ENCODE measurements at places on chromosomes 12 and 14.

DNA sequence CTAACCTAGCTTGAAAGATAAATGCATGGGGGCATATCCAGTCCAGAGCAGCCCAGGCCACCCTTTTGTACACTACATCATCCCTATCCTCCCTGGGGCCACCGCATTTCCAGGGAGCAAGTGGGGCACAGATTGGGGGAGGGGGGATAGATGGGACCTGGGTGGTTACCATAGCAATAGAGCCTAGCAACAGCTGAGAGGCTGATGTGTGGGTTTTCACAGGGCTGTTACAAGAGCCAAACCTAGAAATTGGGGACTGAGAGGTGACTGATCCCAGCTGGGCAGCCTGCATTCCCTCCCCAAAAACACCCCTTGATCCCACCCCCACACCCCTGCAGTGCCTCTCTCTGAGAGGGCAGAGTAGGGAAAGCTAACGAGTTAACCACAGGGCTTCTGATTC, 3.7 kb upstream of the ZNF384 start:
- no peak for DNase-seq

DNA sequence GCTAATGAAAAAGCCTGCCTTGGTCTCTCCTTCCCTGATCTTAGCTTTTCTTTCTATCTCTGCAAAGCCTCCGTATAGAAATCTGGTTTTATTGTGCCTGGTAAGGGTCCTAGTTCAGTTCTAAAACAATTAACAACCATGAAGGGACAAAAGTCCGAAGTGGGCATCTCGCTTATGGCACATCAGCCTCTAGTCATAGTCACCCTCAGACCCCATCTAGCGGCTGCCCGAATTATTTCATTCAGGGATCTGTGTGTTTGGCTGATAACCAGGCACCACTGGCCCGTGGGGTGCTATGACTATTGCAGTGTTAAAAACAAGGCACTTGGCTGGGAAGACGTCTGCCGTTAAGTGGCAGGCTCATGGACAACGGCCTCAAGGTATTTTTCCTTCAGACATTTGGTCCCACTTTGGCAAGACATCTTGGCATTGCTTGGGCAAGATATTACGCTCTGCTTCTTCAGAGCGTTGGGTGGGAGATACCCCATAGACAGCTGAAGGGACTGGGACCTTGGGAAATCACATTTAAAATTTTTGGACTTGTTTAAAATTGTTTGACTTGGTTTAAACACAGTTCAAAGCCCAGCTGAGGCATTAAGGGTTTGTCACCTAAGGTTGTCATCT, 87.1 kb downstream of the SINHCAF start:
- peak; percentile 80 for DNase-seq

DNA sequence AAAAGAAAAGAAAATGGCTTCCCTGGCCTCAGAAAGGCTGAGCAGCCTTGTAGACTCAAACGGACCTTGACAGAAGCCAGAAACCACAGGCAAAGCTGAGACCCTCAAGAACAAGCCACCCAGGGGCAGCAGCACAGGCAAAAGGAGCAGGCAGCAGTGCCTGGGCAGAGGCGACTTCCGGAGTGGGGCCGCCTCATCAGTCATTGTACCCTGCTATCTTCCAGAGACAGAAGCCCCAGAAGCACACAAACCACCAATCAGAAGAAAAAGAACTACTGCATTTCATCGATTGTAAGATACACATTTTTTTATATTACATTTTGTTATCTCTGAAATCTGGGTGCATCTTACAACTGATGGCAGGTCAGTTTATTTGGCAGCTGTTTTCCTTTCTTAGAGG, 58.2 kb upstream of the ZFP36L1 start:
- DNase-seq, result no peak

GRCh38 chr14:98684468-98684867, 587.5 kb downstream of the BCL11B start:
- DNase-seq, result no peak

DNA sequence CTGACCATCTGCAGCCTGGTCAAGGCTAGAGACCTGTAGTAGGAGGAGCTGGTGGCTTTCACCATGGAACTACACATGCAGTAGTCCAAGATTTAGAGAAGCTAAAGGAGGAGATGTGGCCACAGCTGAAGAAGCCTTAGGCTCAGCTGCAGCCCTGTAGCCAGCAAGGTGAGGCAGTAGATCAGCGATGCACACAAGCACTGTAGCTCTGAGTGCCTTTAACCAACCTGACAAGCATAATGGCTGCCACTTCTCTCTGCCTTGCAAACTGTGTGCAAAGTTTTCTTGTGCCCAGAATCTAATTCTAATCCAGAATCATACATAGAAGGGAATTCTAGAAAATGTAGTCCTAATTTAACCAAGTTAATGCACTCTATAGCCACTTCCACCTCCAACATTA, 159.0 kb upstream of the ARID2 start:
- no peak for DNase-seq

DNA sequence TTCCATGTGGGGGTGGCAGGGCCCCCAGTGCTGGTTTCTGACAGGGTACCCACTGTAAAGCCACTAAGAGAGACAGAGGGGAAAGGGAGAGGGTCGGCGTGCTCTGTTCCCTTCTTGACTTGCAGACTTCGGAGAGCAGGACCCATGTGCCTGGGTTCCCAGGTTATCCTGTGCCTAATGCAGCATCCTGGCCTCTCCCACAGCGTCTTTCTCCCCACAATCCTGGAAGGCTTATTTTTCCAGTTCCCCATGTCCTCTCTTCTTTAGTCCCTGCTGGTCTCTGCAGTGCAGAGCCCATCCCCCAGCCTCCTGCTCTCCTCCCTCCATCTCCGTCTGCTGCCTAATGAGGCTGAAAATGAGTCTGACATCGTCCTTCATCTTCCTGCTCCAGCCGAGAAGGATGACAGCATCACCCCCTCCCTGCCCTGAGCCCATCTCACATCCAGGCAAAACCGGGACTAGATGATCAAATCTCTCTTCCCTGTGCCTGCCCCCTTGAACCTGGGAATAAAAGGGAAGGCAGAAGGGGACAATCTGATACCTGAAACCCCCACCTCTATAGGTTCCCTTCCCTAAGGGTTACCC, 15.1 kb downstream of the CALCOCO1 start:
- no peak for DNase-seq

- DNase-seq, result no peak
These were observed 1.8 kb downstream of the VSX2 start for GRCh38 chr14:74240794-74241651.

DNA sequence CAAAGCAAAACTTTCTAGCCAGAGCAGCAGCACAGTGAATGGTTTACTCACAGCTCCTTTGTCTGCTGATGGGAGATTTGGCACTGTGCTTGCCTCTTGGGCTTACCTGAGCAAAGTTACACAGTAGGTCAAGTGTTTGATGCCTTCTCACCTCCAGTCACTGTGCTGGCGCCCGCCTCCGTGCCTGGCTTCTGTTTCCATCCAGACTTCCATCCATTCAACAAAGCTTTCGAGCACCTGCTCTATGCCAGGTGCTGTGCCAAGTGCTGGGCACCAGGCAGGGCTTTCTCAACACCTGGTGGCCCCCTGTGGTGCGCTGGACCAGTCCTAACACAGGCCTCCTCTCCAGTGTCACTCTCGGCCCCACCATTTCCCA, 199.2 kb upstream of the EEA1 start:
- DNase-seq, result no peak

- DNase-seq, result no peak
These were observed 17.2 kb downstream of the ADGRD1 start for GRCh38 chr12:130970908-130971233.

- peak; percentile 30 for DNase-seq
These were observed 881 bp upstream of the PUS1 start for GRCh38 chr12:131928080-131928710.

DNA sequence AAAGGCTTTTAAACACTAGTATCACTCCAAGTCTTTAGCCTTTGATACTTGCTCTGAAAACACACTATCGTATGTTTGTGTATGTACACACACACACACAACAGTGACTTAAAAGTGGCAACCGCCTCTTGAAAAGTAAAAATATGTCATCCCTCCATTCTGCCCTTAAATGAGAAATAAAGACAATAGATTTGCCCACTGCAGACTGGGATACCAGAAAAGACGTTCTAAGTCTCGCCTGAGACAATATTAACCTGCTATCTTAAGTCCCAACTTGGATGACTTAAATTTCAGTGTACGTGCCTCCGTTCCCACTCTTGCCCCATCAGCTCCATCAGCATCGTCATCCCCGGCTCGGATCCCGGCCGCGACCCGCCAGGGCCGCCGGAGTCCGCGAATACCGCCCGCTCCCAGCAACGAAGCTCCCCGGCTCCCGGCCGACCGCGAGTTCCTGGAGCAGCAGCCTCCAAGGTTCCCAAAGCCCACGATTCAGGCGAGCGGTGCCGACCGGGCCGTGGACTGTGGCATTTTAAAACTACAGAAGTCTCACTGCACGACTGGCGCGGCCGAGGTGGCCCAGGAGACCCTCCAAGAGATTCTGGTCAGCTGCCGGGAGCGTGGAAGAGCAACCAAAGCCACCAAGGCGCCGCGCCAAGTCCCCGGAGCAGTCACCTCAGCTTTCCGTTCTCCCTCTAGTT, 2.8 kb upstream of the ARID2 start:
- DNase-seq, result peak; percentile 58

DNA sequence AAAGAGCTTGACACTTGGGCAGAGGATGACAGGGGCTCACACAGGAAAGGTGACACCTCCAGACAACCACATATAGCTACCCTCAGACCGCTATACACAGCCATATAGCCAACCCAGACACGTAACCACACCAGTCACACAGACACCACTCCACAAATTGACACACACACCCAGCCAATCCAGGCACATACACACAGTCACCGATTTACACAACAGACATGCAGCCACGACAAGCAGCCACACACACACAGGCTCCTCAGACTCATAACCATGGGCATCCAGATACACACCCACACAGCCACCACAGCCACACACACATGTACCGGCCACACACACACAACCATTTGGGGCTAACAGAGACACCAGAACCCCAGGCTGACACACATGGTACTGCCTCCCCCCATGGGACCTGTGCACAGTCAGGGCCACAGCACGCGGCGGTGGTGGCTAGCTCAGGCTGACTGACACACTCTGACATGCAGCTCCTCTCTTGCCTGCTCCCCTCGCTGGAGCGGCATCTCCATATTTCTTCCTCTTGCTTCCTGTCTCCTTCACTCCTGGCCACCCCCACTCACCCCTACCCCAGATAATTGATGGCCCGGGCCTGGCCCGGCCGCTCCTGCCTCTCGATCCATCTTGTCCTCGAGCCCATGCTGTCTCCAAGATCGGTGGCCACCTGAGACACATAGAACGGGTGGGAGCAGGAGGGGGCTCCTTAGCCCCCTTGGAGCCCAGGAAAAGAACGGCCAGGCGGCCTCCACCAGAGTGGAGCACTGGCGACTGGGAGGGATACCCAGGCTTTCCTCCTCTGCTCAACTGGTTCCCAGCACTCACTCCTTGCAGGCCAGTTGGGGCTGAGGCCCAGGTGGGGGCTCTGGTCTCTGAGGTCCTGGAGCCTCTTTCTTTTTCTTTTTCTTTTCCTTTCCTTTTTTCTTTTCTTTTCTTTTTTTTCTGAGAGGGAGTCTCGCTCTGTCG, 6.0 kb upstream of the SHMT2 start:
- no peak for DNase-seq

DNA sequence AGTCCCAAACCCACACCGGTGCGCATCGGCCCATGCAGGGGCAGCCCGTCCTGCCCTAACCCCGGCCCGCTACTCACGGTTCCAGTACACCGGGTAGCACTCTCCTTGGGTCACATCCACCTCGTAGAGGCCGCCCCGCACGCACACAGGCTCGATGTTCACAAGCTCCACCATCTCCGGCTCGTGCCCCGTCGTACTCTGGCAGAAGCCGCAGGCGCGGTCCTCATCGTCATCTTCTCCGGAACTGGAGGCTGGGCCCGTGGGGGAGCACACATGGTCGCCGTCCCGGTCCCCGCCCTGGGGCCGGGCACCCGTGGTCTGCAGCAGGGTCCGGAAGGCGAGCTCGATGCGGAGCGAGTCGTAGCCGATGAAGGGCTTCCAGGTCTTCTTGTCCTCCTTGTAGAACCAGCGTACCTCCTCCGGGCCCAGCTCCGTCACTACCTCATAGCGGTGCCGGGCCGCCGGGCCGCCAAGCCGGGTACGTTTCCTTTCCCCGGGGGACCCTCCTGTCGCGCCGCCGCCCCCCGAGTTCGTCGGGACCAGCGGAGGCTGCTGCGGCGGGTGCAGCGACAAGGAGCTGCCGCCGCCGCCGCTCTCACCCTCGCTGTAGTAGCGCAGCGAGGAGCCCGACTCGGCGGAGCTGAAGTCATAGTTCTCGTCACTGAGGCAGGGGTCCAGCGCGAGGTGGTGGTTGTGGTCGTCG, 788 bp downstream of the DDHD1 start:
- DNase-seq, result peak; percentile 59

GRCh38 chr14:22852940-22853767, 16.8 kb downstream of the MMP14 start:
- peak; percentile 91 for DNase-seq

DNA sequence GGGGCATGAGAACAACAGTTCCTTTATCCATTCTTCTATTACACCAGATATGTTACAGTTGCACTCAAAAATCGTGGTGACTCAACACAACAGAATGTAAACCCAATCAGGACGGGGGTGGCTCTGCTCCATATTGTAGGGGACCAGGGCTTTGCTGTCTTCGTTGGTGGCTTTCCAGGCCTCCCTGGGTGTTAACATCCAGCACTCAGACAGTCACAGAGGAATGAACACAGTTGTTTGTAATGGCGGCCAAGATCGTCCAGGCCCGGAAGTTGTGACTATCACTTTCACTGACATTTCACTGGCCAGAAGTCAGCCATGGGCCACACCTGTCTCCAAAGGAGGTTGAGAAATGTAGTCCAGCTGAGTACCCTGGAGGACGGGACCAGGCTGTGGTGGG, 204.1 kb downstream of the CACNA1C start:
- no peak for DNase-seq

DNA sequence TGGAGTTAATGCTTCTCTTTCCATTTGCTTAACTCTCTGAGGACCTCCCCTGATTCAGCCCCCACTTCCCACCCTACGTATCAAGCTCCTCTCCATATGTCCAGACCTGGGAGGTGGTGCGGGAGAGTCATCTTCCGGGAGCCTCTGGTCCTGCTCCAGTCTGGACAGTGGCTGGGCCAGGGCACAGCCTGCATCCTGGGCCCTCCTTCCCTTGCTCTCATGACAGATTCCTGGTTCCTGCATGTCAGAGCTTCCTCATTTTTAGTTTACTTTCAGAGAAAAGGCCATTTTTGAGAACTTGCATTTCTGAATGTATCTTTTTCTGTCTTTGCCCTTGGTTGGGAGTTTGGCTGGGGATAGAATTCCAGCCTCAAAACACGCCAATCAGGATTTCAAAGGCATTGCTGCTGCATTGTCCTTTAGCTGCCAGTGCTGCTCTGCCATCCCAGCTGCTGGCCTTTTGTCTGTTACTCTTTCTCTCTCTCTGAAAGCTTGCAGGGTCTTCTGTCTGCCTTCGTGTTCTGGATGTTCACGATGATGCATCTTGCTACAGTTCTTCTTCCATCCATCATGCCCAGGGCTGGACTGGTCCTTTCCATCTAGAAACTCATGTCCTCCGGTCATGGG, 54.7 kb downstream of the SLC6A12 start:
- peak; percentile 29 for DNase-seq

DNA sequence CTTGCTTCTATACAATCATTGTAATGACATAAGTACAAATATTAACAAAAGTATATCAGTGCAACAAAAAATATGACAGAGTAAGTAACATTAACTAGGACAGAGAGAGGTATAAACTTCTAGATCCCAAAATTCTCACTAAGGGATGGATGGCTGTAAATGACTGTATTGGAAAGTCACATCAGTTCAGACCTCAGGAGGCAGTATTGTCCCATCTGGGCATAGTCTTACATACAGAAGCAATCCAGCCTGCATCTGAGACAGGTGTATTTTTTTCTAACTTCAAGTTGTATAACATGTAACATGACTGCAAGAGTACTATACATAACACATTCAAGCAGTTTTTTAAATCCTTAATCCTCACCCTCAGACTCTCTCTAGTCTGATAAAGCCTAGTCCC, 99.0 kb downstream of the GARIN6 start:
- DNase-seq, result no peak
